ENCODE measurements at places on chromosomes 7 and 10. TPM values are rescaled to one million over a fixed set of nuclear protein-coding genes. Genes with fewer than 3 reads are reported as not detected.

- no peak for DNase-seq
These were observed 2.6 kb downstream of the CDHR1 start for GRCh38 chr10:84196941-84197340.

GRCh38 chr7:149595541-149595940 lies 97.9 kb upstream of the ZNF746 start:
- DNase-seq: no peak

Gene ENKUR
- not detected for total RNA-seq

Gene INMT
- 48.1 TPM for total RNA-seq

Gene CYP2C9
- total RNA-seq: not detected

Gene OR9A2
- total RNA-seq: not detected

Gene AKR1C4
- total RNA-seq: not detected

Gene RBP3
- not detected for total RNA-seq

GRCh38 chr7:131957338-131958020 lies 401.1 kb upstream of the PODXL start:
- no peak for DNase-seq

DNA sequence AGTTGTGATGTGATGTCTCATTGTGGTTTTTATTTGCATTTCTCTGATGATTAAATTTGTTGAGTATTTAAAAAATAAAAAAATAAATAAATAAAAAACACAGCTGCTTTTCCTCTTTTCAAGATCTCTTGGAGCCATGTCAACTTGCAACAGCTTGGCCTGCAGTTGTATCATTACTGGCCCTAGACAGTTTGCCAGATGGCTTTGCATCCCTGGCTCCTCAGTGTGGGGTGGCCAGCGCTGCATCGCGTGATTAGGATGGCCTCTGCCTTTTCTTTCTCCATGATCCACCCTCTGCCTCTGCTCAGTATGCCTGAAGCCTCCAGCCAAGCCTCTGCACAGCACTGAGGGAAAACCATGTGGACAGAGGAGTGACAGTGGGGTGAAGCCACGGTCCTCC lies 96.8 kb downstream of the PPP1R3C start:
- peak; percentile 80 for DNase-seq

GRCh38 chr10:122173337-122173736 lies 97.8 kb upstream of the BTBD16 start:
- DNase-seq: no peak

DNA sequence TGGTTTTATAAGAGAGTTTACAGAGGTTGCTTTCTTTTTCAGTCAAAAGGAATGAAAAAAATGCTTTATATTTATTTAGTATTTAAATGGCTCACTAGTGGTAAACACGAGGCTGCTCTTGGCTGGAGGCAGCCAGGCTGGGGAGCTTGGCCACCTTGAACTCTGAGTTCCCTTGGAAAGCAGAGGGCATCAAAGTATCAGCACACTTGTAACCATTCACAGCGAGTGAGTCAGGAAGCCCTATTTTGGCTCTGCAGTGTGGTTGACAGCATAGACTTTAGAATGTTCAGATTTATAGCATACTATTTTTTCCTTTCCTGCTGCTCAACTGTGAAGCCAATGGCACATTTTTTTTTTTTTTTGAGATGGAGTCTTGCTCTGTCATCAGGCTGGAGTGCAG lies 51.6 kb downstream of the CYCS start:
- DNase-seq: no peak

- no peak for DNase-seq
These were observed 80.7 kb downstream of the FZD1 start for GRCh38 chr7:91344911-91345310.

DNA sequence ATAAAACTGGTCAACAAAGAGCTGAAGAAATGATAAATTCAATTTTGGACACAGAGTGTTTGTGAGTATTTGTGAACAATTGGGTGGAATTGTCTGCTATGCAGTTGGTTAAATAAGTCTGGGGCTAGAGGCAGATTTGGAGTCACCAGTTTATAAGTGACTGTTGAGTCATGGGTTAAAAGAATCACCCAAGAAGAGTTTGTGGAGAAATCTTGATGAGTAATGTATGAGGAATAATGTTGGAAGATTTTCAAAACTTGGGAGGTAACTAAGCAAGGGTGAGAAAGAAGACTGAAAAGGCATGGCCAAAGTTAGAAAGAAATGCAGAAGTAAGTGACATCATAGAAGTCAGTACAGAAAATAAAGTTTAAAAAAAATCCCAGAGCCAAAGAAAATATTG lies 750.7 kb downstream of the MAGI2 start:
- no peak for DNase-seq

Gene PRXL2A
- total RNA-seq: 102 TPM

DNA sequence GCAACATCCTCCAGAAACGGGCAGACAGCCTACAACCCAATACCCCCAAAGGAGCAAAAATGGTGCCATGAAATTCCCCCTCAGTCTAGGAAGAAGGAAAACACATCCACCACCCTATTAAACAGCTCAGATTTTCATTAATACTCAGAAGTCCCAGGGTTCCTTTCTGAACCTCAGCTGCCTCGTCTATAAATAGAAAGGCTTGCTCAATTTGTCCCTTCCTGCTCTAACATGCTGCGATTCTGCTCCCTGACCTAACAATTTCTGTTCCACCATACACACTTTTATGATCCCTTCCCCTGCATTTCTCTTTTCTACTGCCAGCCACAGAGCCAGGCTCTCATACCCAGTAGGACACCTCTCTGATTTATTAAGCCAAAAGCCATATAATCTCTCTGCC lies 68.1 kb downstream of the MTERF1 start:
- no peak for DNase-seq

Gene TAC1
- total RNA-seq: not detected

Gene HECW1
- not detected for total RNA-seq

- no peak for DNase-seq
These were observed 85.9 kb downstream of the ELFN1 start for GRCh38 chr7:1755783-1756625.

GRCh38 chr7:13540429-13540828 lies 449.0 kb downstream of the ETV1 start:
- no peak for DNase-seq

DNA sequence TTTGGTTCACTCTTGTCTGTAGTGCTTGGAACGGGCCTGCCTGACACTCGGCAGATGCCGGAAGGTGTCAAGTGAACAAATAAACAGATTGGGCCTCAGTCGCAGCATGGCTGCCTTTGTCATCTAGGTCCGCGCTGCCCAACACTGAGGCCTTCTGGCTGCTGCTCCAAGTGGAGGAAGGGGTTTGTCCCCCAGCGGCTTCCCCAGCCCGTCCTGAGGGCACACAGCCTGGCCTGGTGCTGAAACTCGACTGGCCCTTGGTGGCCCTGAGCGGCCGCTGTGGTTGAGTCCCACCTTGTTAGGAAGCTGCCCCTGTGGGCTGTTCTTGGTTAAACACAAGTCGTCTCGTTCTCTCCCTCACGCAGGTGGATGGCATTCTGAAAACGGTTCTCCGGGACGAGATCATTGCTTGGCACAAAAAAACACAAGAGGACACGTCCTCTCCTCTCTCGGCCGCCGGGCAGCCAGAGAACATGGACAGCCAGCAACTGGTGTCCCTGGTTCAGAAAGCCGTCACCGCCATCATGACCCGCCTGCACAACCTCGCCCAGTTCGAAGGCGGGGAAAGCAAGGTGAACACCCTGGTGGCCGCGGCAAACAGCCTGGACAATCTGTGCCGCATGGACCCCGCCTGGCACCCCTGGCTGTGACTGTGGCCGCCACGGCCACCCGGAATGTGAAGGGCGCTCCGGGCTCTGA lies 132.1 kb downstream of the SMURF1 start:
- DNase-seq: no peak

Gene MCM10
- total RNA-seq: 0.62 TPM

- peak; percentile 34 for DNase-seq
These were observed 15.5 kb downstream of the AGAP3 start for GRCh38 chr7:151101621-151102396.

DNA sequence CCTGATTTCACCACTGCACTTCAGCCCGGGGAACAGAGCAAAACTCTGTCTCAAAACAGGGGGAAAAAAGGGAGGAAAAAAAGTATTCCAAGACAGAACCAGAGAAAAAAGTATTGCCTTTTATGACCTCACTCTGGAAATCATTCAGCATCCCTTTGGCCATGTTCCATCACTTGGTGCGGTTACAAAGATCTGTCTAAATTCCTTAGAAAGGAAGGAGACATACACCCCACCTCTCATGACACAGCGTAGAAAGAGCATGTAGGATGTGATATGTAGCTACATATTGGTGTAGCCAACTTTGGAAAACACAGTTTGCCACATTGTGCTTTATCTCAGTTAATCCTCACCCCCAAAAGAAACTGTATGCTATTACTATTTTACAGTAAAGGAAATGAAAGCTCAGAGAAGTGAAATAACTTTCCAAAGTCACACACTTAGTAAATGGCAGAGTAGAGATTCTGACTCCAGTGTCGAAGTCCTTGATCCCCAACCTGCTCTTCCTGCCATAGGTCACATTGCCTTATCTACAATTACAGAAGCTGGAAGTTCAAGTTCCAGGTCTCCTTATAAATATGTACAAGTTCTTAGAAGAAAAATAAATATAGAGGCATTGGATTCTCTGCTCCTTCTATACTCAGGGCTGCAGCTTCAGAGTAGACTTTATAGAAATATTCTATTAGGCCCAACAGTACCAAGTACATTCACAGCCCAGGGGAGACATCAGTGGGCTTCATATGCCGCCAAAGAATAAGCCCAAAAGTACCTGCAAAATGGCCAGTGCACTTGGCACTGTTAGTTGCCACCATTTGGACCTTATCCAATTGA lies 91.6 kb upstream of the KMT2E start:
- DNase-seq: no peak

GRCh38 chr10:22475651-22476600 lies 130.6 kb downstream of the SPAG6 start:
- DNase-seq: no peak

DNA sequence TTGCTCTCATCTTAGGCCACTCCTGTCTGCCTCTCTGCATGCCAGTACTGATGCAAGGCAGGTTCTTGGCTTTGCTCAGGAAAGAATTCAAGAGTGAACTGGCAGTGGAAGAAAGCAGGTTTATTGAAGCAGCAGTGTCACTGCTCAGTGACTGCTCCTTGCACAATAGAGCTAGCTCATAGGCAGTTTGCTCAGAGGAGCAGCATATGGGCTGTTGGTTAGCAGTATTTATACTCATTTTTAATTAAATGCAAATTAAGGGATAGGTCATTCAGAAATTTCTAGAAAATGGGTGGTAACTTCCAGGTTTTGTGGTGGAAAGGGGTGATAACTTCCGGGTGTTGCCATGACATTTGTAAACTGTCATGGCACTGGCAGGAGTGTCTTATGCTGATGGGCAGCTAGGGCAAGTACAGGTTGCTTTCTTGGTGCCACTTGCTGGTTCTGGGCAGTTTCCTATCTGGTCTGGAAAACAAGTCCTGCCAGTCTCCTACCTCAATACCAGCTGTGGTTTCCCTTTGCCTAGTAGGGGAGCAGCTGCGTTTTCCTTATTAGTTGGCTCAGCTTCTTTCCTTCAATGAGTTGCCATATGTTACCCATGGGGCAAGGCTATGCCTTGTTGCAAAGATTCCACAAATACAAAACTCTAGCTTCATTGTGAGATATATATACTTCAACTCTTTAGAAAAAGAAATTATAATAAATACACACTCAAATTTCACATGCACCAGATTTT lies 64.8 kb upstream of the CALD1 start:
- DNase-seq: no peak

GRCh38 chr10:89419548-89419947 lies 5.2 kb downstream of the IFIT5 start:
- no peak for DNase-seq

DNA sequence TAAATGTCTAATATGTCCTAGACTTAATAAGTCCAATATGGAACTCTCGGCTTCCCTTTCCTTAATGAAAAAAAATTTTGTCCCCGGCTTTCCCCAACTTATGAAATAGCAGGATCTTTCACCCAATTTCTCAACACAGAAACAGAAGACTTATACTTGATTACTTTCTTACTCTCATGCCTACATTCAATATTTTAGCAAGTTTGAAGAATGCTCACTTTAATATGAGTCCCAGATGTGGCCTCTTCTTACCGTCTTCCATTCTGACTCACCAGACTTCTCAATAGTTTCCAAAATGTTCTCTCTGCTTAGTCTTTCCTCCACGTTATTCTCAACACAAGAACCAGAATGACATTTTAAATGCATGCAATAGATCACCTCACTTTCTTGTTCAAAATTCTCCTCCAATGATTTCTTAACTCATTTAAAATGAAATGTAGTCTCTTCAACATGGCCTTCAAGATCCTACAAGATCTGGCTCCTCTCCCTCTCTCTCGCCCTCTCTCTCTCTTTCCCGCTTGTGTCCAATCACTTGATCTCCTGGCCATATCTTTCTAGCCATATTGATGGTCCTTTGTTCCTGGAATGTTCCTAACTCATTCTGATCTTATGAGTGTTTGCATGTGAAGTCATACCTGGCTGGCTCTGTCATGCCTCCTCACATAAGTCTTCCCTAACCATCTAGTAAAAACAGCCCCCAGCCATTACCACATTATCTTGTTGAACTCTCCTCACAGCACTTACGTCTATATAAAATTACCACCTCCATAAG lies 119.7 kb upstream of the FAM3C start:
- DNase-seq: no peak

DNA sequence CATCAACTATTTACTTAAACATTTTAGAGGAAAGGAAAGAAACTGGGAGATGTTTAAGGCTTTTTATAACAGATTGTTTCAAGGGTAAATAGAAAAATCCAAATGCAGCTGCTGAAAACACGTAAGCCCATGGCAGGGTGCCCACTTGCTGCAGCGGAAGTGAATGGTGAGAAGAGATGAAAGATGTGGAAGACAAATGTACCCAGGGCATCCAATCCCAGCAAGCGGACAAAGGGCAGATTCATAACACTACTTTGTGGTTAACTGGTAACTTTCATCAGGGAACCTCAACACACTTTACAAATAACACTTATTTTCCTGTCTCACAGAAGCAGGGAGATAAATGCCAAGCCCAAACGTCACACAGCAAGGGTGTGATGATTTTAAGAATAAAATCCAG lies 358.4 kb downstream of the KCNMA1 start:
- no peak for DNase-seq

DNA sequence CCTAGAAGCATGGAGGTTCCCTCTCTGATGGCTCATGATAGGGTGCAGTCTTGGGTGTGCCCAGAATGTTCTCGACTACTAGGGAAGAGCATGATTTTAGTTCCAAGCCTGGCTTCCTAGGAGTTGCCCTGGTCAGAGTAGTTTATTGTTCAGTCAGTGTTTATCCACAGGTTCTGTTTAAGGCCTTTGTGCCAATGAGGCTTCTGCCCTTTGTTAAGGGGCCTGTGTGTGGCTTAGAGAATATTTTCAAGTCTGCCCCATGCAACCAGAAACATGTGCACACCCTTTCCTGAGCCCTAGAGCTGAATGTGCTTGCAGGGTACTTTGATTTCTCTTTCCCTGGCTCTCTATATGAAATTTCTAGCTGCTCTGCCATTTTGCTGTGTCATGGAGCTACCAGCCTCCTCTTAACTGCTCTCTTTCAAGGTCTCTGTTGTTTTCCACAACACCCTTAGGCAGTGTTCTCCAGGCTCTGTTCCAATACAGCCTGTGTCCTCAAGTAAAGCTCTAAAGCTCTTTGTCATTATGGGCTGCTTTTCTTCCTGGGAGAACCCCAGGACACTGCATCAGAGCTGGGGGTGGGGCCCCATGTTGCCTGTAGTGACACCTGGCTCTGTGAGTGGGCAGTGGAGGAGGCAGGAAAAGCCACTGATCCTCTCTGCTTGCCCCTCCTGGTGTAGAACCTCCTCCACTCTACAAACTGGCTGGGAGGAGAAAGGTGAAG lies 34.1 kb upstream of the TSPAN33 start:
- no peak for DNase-seq

Gene CCL24
- total RNA-seq: not detected
